ENCODE measurements at places on chromosomes 6 and 20. TPM values are rescaled to one million over a fixed set of nuclear protein-coding genes. Genes with fewer than 3 reads are reported as not detected.

GRCh38 chr6:167738386-167738785 is 88.3 kb upstream of the AFDN start:
- no peak for DNase-seq

DNA sequence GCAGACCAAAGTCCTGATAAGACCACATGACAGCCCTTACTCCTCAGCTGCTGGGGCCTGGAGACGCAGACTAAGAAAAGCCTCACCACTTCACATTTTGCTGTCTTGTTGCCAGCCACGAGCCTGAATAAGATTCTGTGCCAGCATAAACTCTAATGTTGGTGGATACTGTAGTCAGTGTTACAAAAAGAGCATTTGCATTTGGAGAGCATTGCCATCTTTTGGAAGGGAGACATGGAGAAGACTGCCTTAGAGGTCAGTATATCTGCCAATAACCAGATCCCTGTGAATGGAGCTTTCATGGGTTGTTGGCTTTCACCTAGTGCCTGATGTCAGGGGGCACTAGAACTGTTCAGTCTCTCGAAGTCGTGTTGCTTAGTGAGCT is 315.2 kb downstream of the ZFAND3 start:
- DNase-seq: no peak

The RAET1E gene
- total RNA-seq: 1.6 TPM

The TSPO2 gene
- total RNA-seq: not detected

The GABRR1 gene
- total RNA-seq: not detected

GRCh38 chr20:62614085-62614960 is 28.0 kb upstream of the SLCO4A1 start:
- DNase-seq: no peak

DNA sequence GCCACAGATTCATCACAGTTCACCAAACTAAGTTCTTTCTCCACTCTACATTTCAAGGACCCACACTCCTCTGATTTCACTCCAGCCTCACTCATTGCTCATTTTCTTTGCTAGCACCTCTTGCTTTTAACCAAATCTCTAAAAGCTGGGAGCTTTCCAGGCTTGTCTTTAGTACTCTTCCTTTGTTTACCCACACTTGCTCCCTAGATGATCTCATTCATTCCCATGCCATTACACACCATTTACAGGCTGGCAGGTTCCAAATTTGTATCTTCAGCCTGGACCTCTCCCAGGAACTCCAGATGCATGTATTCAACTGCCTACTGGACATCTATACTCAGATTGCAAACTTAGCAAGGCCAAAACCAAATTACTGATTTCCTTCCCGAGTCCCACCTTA is 5.3 kb upstream of the GUCA1B start:
- DNase-seq: peak; percentile 73

- DNase-seq: no peak
Observed at GRCh38 chr6:60952500-60952899, 1333.5 kb downstream of the KHDRBS2 start.

The HRH3 gene
- not detected for total RNA-seq

DNA sequence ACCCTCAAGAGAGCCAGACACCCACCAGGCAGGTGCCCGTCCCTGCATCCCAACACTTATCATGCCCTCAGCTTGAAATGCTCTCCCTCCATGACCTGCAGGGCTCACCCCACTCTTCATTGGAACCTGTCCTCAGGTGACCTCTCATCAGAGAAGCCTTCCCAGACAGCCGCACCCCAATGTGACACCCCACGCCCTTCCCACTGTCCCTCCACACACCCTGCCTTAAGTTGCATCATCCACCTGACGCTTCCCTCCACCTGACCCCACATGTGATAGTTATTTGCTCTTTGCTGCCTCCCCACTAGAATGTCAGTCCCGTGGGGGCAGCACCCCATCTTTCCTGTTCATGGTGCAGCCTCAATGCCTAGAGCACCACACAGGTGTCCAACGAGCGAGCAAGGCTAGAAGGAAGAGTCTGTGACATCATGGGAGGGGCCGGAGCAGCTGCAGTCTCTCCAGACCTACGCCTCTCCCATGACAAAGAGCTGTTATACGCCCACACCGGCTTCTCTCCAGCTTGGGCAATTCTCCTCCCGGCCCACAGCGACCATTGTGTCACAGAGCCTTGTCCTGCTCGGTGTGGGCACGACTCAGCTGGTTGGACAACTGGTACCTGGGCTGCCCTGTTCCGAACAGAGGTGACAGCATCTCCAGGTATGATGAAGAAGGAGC is 58.2 kb downstream of the NFATC2 start:
- DNase-seq: no peak

The ZBTB12 gene
- total RNA-seq: 1.4 TPM

The SLC17A2 gene
- total RNA-seq: not detected

Data from RPMI7951 (cell line).